ENCODE measurements at places on chromosomes 3 and 15.

DNA sequence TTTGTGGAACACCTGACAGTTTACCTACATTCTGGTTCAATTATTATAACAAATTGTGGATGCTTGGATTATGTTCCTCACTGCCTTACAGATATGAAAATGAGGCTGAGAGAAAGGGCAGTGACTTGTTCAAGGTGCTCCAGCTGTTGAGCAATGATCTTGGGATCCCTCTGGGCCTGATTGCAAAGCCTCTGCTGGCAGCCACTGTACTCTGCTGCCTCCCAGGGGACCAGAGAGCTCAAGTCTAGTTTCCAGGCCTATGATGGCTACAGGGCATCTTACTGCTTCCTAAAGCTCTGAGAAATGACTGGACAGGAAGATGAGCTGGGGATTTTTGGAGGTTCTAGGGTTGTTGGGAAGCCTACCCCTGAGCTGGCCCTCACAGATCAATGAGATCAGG, 2.3 kb upstream of the SHC4 start:
- H3K27ac ChIP-seq, result no peak overlapping the region
- no peaks in the 10 kb centered on the region for H3K27me3 ChIP-seq
- no peak overlapping the region for H3K4me3 ChIP-seq
- peak; percentile 85 for DNase-seq

GRCh38 chr3:29072611-29073010, 208.3 kb upstream of the RBMS3 start:
- no peaks in the 10 kb centered on the region for H3K36me3 ChIP-seq
- H3K4me3 ChIP-seq, result no peak overlapping the region
- H3K27ac ChIP-seq, result no peak overlapping the region
- H3K27me3 ChIP-seq, result no peaks in the 10 kb centered on the region

- H3K27ac ChIP-seq, result no peak overlapping the region
- no peak overlapping the region for H3K4me3 ChIP-seq
- DNase-seq, result no peak
Measured at GRCh38 chr15:32943711-32944110, 225.9 kb downstream of the GREM1 start.

DNA sequence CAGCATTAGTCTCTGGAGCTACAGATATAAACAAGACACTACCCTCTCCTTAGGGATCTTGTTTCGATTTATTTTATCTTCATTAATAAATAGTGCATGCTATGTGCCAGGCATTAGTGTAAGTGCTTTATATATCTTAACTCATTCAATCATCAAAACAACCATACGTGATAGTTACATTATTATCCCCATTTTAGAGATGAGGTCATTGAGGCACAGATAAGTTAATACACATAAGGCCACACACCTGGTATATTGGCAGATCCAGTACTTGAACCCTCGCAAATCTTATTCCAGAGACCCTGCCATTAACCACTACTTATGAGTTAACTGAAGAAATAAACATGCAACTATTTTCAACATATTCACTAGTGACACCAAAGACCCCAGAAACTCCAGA, 25.7 kb upstream of the NR2F2 start:
- no peak for DNase-seq
- H3K4me3 ChIP-seq, result no peak overlapping the region
- H3K36me3 ChIP-seq, result no peaks in the 10 kb centered on the region
- H3K27ac ChIP-seq, result no peak overlapping the region

- H3K27me3 ChIP-seq, result no peaks in the 10 kb centered on the region
- no peak overlapping the region for H3K27ac ChIP-seq
- H3K36me3 ChIP-seq, result no peaks in the 10 kb centered on the region
Measured at GRCh38 chr3:43445820-43446219, 159.5 kb downstream of the SNRK start.

DNA sequence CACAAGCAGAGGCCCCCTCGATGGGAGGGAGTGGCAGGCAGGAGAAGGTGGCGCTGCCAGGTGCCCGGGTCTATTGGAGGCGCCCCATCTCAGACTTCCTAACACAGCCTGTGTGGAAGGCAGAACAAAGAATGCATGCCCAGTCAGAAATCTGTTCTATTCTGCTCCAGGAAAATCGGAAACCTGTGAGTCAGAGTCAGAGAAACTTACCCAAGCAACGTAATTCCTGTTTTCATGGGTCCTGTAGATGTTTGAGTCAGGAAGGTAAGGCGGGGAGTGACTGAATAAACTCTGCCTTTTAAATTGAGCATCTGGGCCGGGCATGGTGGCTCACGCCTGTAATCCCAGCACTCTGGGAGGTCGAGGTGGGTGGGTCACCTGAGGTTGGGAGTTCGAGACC, 13.7 kb downstream of the MAP6D1 start:
- peaks cover 33% of the 10 kb centered on the region for H3K36me3 ChIP-seq
- DNase-seq, result no peak
- H3K4me3 ChIP-seq, result no peak overlapping the region
- H3K27me3 ChIP-seq, result no peaks in the 10 kb centered on the region
- no peaks in the 10 kb centered on the region for H3K4me1 ChIP-seq

GRCh38 chr3:116000311-116000710, 377.0 kb downstream of the GAP43 start:
- H3K27ac ChIP-seq, result peak overlapping the region; percentile 73
- H3K36me3 ChIP-seq, result no peaks in the 10 kb centered on the region
- H3K27me3 ChIP-seq, result no peaks in the 10 kb centered on the region
- peaks cover 44% of the 10 kb centered on the region for H3K4me1 ChIP-seq

GRCh38 chr15:70964058-70964457, 71.4 kb downstream of the LRRC49 start:
- H3K36me3 ChIP-seq, result no peaks in the 10 kb centered on the region
- H3K4me1 ChIP-seq, result no peaks in the 10 kb centered on the region
- H3K27ac ChIP-seq, result no peak overlapping the region

DNA sequence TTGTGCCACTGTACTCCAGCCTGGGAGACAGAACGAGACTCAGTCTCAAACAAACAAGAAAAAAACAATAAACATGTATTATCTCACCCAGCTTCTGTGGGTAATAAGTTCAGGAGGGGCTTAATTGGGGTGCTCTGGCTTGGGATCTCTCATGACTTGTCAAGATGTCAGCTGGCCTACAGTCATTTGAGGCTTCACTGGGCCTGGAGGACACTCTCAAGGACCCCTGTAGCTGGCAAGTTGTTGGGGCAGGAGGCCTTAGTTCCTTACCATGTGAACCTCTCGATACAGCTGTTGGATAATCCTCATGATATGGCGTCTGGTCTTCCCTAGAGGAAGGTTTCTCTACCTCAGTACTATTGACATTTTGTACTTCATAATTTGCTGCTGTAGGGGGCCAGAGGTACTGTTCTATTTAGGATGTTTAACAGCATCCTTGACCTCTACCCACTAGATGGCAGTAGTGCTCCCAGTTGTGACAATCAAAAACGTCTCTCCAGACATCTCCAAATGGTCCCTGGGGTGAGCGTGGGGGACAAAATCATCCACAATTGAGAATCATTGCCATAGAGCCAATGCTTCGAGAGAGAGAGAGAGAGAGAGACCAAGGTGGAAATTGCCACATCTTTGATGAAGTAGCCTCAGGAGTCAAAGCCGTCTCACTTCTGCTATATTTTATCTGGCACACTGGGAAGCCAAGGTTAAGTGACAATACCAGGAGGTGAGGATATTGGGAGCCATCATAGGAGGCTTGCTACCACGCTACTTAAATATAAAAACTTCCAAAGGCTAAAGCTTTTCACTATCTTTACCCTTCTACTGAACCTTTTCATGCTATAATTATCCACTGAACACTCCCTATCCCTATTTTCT, 23.9 kb upstream of the SLTM start:
- H3K4me3 ChIP-seq, result no peak overlapping the region
- H3K4me1 ChIP-seq, result peaks cover 9% of the 10 kb centered on the region
- H3K27ac ChIP-seq, result no peak overlapping the region
- no peaks in the 10 kb centered on the region for H3K27me3 ChIP-seq
- peak; percentile 71 for DNase-seq

- H3K36me3 ChIP-seq, result no peaks in the 10 kb centered on the region
- peak; percentile 46 for DNase-seq
- H3K27ac ChIP-seq, result no peak overlapping the region
- H3K4me3 ChIP-seq, result no peak overlapping the region
- H3K4me1 ChIP-seq, result no peaks in the 10 kb centered on the region
- H3K27me3 ChIP-seq, result peaks cover 71% of the 10 kb centered on the region
Measured at GRCh38 chr15:66040211-66040892, 171.1 kb downstream of the RAB11A start.

DNA sequence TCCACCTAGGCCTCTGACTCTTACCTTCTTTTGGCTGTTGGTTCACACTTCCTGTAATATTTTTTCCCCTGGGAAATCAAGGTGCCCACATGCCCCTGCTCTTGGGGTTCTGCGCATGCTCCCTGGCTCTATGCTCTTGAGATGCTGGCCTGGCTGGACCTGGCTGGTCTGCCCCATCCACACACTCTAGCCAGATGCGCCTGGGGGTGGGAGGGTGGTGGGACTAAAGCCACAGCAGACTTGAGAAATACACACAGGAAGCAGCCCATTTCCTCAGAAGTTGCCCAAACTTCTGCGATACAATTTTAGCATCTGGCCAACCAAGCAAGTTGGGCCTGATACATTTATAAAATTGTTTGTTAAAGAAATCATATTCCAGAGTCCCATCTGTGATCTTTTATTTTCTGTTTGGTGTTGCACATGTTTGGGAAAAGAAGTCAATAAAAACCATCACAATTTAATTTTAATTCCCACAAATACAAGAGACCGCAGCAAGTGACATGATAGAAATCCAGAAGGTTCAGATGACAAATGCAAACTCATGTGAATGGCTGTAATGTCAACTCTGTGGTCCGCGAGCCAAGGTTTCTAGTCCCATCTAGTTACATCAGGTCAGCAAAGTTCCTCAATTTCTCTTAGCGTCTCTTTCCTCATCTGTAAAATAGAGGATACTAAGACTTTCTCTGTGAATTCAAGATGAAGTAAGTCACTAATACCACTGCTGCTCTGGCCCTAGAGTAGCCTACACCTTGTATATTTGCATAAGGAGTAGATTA, 55.9 kb upstream of the MEF2A start:
- H3K4me1 ChIP-seq, result peaks cover 29% of the 10 kb centered on the region
- no peak overlapping the region for H3K27ac ChIP-seq
- no peak overlapping the region for H3K4me3 ChIP-seq
- no peaks in the 10 kb centered on the region for H3K36me3 ChIP-seq
- no peaks in the 10 kb centered on the region for H3K27me3 ChIP-seq
- no peak for DNase-seq

GRCh38 chr3:115341208-115341607, 194.1 kb upstream of the ZBTB20 start:
- no peaks in the 10 kb centered on the region for H3K27me3 ChIP-seq
- peak; percentile 79 for DNase-seq
- H3K4me3 ChIP-seq, result peak overlapping the region; percentile 21
- H3K36me3 ChIP-seq, result no peaks in the 10 kb centered on the region

- H3K36me3 ChIP-seq, result no peaks in the 10 kb centered on the region
- no peaks in the 10 kb centered on the region for H3K4me1 ChIP-seq
- no peak overlapping the region for H3K4me3 ChIP-seq
- H3K27me3 ChIP-seq, result no peaks in the 10 kb centered on the region
- no peak overlapping the region for H3K27ac ChIP-seq
Measured at GRCh38 chr3:170953229-170953628, 44.8 kb upstream of the EIF5A2 start.

DNA sequence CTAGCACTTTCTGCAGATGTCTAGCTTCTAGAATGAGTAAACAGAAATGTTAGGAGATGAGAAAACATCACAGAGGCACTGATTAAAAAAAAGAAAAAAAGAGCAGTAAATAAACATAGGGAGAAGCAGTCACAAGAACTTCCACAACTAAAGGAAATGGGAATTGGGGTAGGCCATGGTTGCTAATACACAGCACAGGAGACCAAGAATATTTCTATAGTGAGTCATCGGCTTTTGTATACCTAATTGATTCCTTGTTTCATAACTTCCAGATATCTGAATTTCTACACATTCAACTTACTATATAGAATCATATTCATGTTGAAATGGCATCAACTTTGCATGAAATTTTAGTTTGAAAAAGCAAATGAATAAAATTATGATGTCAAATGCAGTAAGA, 47.3 kb upstream of the TCF12 start:
- no peaks in the 10 kb centered on the region for H3K36me3 ChIP-seq
- H3K27me3 ChIP-seq, result no peaks in the 10 kb centered on the region
- peaks cover 15% of the 10 kb centered on the region for H3K4me1 ChIP-seq
- H3K27ac ChIP-seq, result peak overlapping the region; percentile 45
- no peak overlapping the region for H3K4me3 ChIP-seq
- peak; percentile 79 for DNase-seq

- H3K4me3 ChIP-seq, result no peak overlapping the region
- peaks cover 16% of the 10 kb centered on the region for H3K4me1 ChIP-seq
- peak overlapping the region; percentile 81 for H3K27ac ChIP-seq
- peak; percentile 77 for DNase-seq
Measured at GRCh38 chr15:51375966-51376640, 34.6 kb downstream of the GLDN start.

- H3K4me1 ChIP-seq, result no peaks in the 10 kb centered on the region
- H3K4me3 ChIP-seq, result no peak overlapping the region
- no peak overlapping the region for H3K27ac ChIP-seq
- H3K27me3 ChIP-seq, result no peaks in the 10 kb centered on the region
- no peaks in the 10 kb centered on the region for H3K36me3 ChIP-seq
Measured at GRCh38 chr15:99275525-99276128, 24.3 kb downstream of the LRRC28 start.

- no peak for DNase-seq
- H3K4me3 ChIP-seq, result no peak overlapping the region
Measured at GRCh38 chr15:78321041-78321570, 19.0 kb upstream of the CRABP1 start.

DNA sequence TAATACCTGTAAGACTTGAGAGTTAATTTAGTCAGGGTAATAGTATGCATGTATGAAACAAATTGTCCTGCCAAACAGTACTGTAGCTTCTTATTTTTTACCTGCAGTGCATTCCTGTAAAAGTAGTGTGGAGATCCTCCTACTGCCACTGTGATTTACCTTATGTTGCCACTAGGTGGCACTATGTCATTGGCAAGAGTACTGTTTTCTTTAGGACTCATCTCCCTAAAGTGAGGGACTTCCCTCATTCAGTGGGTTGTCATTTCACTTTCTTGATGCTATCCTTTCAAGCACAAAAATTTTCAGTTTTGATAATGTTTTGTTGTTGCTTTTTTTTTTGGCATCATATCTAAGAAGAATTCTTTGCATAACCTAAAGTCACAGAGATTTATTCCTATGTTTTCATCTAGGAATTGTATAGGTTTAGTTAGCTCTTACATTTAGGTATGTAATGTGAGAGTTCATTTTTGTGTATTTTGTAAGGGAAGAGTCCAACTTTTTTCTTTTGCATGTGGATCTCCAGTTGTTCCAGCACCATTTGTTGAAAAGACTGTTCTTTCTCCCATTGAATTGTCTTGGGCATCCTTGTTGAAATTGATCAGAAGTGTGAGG, 105.7 kb downstream of the AKAP13 start:
- no peak overlapping the region for H3K27ac ChIP-seq
- no peak overlapping the region for H3K4me3 ChIP-seq
- H3K27me3 ChIP-seq, result no peaks in the 10 kb centered on the region
- H3K4me1 ChIP-seq, result peaks cover 18% of the 10 kb centered on the region
- H3K36me3 ChIP-seq, result peaks cover 6% of the 10 kb centered on the region

- peak overlapping the region; percentile 66 for H3K27ac ChIP-seq
- peaks cover 38% of the 10 kb centered on the region for H3K4me1 ChIP-seq
- no peak for DNase-seq
- no peaks in the 10 kb centered on the region for H3K36me3 ChIP-seq
Measured at GRCh38 chr3:141337523-141337854, 30.8 kb upstream of the ZBTB38 start.

GRCh38 chr3:35727179-35727578, 87.9 kb downstream of the ARPP21 start:
- no peaks in the 10 kb centered on the region for H3K36me3 ChIP-seq
- DNase-seq, result no peak
- H3K27me3 ChIP-seq, result no peaks in the 10 kb centered on the region
- no peak overlapping the region for H3K27ac ChIP-seq

GRCh38 chr3:67067251-67067650, 69.1 kb downstream of the KBTBD8 start:
- DNase-seq, result no peak
- no peaks in the 10 kb centered on the region for H3K36me3 ChIP-seq
- no peak overlapping the region for H3K27ac ChIP-seq
- no peaks in the 10 kb centered on the region for H3K4me1 ChIP-seq

GRCh38 chr3:176933704-176934103, 263.6 kb downstream of the TBL1XR1 start:
- 0 out of 2 replicates have a peak, but pooled peaks cover 7% of the 10 kb centered on the region for H3K27me3 ChIP-seq
- DNase-seq, result no peak

All from GM23248 (cell line).